ENCODE measurements at places on chromosomes 7 and 10.

GRCh38 chr7:126441745-126442144, 811.0 kb downstream of the GRM8 start:
- no peak for DNase-seq

DNA sequence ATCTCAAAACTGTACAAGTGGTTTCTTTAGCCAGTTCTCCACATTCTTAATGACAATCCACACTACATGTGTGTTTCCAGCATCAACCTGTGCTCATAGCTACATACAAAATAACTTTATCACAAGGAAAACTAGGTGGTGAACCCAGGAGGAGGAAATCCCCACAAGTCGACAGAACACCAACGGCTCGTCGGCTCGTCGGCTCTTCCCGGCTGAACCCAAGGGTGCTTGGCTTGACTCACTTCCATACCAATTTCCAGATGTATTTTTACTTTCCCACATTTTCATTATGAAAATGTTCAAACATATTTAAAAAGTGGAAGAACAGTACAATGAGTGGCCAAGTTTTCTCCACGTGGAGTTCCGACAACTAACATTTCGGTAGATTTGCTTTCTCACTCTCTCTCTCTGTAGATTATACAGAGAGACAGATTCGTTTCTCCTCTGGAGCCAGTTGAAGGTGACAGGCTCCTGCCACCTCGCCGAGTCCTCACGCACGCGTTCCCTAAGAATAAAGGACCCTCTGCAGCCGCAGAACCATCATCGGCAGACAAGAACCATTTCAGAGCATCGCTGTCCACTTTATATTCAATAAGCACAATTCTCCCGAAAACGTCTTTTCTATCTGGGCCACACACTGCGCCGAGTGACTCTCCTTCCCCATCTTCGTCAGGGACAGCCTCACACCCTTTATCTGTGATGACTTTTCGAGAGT, 53.3 kb downstream of the DIP2C start:
- DNase-seq = no peak

GRCh38 chr7:137998250-137998649, 3.6 kb downstream of the CREB3L2 start:
- no peak for DNase-seq

GRCh38 chr10:6721480-6721879, 141.4 kb upstream of the PRKCQ start:
- DNase-seq = no peak

GRCh38 chr10:101124933-101125332, 6.2 kb upstream of the TLX1 start:
- DNase-seq = no peak

- no peak for DNase-seq
Measured at GRCh38 chr7:4274286-4274685, 407.8 kb upstream of the FOXK1 start.

- no peak for DNase-seq
Measured at GRCh38 chr7:48466713-48467112, 295.5 kb downstream of the ABCA13 start.

GRCh38 chr10:105707603-105708002, 1066.5 kb downstream of the SORCS3 start:
- no peak for DNase-seq

GRCh38 chr7:43956027-43956426, 29.8 kb downstream of the UBE2D4 start:
- DNase-seq = no peak

DNA sequence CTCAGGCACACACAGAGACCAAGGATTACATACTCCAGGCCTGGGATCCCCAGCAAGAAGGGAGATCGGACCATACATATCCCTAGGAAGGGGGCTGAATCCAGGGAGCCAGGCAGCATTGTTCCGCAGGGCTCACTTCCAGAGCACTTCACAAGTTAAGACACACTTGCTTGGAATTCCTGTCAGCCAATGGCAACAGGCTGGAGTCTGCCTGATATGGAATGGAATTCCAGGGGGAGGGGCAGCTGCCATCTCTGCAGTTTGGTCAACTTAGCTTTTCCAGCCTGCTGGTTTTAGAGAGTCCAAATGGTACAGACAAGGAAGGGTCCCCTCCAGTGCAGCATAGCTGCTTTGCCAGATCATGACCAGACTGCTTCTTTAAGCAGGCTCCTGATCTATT, 290.0 kb upstream of the GLI3 start:
- no peak for DNase-seq
